ENCODE measurements at places on chromosomes 13 and 19.

DNA sequence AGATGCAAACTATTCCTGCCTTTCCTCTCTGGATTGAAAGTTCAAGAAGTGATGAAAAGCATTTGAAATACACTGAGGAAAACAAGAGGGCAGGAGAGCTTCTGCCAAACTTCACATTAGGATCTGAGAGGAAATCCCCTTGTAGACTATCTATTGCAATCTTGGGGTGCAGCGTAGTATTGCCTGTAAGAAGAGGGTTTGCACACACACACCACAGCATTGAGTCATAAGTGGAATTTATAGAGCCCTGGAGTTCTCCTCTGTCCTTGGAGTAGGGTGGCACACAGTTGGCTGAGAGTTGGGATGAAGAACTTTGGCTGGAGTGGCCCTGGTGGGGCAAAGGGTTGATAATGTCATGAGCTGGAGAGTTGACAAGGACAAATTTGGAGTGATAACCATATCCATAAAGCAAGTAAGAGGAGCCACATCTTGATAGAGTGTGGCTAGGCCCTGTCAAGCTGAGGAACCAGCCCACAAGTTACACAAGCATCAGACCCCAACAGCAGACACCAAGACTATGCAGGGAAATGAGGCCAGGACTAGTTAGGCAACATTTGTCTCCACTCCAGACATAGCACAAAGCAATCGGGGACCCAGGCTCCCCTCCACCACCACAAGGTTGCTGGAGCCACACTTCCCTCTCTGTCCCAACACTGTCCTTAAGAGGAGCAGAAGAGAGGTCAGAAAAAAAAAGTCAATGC lies 520.9 kb downstream of the KLF5 start:
- DNase-seq = no peak

GRCh38 chr13:111911121-111911720 lies 155.7 kb upstream of the SOX1 start:
- no peak for DNase-seq

GRCh38 chr19:35931161-35931873 lies 4.9 kb upstream of the LRFN3 start:
- peak; percentile 98 for DNase-seq

GRCh38 chr13:26618726-26619125 lies 61.2 kb downstream of the WASF3 start:
- DNase-seq = no peak

DNA sequence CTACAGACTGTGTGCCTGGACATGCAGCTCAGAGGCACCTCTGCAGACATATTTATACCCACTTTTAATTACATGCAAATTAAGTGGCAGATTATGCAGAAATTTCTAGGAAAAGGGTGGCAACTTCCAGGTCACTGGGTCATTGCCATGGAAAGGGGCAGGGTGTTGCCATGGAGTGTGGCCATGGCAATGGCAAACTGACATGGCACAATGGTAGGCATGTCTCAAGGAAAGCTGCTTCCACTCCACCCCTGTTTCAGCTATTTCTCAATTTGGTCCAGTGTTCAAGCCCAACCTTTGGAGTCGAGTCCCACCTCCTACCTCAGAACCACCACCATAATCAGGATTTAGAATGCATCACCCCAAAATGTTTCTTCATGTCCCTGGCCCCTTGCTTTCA lies 170.7 kb upstream of the TSHZ3 start:
- DNase-seq = no peak

DNA sequence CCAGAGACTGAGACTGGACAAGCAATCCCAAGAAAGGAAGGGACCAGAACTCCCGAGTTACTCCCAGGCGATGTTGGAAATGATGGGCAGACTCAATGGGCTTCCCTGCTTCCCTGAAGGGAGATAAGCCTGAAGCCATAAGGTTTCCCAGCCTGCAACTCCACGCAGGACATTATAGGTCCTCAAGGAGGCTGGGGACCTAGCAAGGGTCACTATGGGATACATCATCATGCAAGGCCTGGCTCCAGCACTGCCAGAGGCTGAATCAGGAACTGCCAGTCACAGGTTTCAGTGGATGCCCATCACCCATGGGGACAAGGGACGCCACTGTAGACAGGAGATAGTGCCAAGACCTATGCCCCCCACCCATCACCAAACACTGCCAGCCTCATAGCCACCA lies 338.7 kb downstream of the IRS2 start:
- DNase-seq = no peak

DNA sequence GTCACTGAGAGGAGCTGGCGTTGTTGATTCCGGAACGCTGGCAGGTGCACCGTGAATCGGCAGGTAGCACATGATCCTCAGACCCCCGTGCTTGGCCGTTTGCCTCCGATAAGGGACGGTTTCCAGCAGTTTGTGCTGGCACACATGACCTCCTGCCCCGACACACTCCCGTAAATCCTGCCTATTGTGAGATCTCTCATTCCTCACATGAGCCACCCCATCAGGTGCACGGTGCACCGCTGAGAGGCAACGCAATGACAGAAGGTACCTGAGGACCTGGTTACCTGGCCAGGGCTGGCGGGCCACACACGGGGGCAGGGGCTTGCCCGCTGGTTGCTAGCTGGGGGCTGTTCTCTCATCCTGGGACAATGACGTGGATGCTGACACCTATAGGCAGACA lies 2.1 kb upstream of the ADPRHL1 start:
- DNase-seq = no peak

- DNase-seq = no peak
Observed at GRCh38 chr19:40808021-40808325, 9.0 kb downstream of the EGLN2 start.

- DNase-seq = no peak
Observed at GRCh38 chr13:103282571-103283450, 216.6 kb upstream of the SLC10A2 start.

DNA sequence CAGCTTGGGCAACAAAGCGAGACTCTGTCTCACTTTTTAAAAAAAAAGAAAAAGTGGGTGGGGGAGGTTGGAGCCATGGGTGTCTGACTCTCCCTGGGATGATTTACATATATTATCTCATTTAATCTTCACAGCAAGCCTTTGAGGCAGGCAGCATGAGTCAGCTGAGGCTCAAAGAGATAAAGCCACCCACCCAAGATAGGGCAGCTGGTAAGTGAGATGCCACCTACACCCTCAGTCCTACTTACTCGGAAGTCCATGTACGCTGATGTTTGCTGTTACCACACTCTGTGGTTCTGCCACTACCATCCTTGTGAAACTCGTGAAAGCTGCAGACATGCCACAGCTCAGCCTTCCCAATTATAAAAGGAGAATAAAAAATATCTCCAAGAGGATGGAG lies 142.0 kb upstream of the TSHZ3 start:
- no peak for DNase-seq

- DNase-seq = no peak
Observed at GRCh38 chr13:34623331-34623730, 318.7 kb upstream of the NBEA start.

DNA sequence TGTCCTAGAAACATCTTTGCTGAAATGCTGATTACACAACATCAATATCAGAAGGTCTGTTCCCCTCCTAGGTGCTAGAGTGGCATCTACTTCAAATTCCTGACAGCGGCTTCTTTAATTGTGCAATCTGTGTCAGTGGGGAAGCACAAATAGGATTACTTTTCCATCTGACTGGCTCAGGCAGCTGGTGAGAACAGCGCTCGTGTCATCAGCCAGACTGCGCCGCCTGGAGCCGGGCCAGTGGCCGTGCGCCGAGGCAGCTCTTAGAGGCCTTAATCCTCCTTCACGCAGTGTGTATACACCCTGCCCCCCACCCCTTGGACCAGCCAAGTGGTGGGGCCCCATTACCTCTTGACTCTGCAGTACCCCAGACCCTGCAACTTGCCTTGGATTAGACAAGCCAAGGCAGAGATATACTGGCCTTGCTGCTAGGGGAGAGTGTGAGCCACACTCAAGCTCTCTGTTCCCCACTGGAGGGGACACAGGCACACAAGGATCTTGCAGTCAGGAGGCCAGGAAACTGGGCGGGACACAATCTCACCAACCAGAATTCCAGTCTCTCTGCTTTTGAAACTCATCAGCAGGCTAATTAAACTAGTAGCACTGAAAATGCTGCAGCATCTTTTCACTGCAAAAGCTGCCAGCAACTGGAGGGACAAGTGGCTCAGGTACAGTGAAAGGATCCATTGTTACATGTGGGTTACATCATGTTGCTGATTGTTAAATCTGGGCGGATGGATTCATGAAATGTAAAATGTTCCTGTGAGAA lies 48.9 kb upstream of the EPHX3 start:
- DNase-seq = no peak

DNA sequence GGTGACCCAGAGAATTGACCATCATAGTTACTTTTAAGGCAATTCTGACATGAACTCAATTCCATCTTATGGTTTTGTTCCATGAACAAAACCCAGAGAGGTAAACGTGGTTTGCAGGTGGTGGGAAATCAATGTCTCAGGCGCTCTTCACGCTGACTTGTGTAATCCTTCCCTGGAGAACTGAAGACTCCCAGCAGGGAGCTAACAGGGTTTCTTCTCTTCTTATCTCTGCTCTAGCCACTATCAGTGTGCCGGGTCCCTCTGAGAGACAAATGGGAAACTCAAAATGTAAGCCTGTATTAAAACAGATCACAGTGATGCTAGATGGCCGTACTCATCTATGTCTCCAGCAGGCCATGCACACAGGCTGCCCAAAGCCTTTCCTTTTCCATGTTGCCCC lies 57.6 kb upstream of the ARGLU1 start:
- DNase-seq = no peak

GRCh38 chr13:23705583-23705982 lies 135.4 kb downstream of the TNFRSF19 start:
- DNase-seq = no peak

DNA sequence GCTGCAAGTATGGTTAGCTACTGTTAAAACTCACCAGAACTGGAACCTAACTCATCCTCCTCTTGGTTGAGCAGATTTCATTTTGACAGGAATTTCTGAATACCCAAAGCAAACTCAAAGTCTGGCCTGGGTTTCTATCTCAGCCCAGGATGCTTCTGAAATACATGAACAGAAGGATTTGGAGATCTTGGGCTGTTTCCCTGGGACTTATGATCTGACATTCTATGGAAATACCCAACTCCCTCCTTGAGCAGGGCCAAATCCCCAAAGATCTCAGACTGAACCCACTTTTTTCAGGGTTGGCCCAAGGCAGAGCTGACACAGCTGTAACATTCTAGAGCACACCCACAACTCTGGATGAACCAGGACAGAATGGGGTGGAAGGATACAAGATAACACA lies 1.1 kb upstream of the ITM2B start:
- no peak for DNase-seq

DNA sequence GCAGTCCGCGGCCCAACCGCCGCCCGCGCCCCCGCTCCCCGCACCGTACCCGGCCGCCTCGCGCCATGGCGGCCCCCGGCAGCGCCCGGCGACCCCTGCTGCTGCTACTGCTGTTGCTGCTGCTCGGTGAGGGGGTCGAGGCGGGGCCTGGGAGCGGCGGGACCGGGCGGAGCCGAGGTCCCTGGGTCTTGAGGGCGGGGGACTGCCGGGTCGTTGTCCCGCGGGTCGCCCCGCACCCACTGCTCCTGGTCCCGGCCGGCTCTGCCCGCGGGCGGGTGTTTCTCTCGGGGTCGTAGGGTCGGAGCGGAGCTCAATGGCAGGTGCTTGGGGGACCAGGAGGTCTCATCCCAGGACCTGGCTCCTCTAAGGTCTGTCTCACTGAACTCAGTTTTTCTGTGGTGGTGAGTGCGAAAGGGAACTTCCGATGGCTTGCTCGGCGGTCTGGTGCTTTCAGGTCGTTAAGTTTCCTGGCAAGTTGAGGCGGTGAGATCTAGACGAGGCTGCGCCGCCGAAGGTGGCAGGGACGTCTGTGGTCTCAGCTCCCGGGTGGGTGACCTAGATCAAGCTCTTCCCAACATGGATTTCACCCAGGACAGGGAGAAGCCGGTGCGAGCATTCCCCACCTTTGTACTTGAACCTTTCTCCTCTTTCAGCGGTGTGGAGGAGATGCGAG lies 467 bp downstream of the LAMP1 start:
- peak; percentile 15 for DNase-seq

DNA sequence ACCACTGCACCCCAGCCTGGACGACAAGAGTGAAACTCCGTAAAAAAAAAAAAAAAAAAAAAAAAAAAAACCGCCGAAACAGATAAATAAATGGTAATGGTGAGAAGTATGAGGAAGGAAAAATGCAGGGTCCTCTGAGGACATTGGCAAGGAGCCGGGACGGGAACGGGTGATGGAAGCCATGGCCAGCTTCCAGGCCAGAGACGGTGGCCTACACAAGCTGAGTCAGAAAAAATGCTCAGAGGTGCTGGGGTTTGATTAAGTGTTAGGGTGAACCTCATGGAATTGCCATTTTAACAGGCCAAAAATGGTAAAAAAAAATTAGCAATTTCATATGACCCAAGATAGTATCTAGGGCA lies 866 bp upstream of the ZSWIM4 start:
- no peak for DNase-seq

DNA sequence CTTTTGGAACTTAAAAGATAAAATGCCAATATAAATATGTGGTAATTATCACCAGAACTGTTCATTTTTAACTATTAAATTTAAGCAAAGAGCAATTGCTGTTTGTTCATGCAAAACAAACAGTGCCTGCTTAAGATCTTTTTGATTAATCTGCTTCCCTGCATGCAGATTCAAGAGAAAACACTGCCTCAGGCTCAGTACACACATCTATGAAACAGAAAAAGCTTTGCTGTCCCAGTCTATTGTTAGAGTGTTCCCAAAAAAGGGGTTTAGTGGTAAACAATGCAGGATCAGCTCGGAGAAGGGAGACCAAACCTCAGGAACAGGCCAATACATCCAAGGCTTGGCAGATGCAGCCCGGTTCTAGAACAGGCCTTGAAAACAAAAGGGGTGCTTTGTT lies 49.3 kb upstream of the TDRD3 start:
- DNase-seq = no peak

- no peak for DNase-seq
Observed at GRCh38 chr19:12815088-12815487, 8.7 kb downstream of the RNASEH2A start.

DNA sequence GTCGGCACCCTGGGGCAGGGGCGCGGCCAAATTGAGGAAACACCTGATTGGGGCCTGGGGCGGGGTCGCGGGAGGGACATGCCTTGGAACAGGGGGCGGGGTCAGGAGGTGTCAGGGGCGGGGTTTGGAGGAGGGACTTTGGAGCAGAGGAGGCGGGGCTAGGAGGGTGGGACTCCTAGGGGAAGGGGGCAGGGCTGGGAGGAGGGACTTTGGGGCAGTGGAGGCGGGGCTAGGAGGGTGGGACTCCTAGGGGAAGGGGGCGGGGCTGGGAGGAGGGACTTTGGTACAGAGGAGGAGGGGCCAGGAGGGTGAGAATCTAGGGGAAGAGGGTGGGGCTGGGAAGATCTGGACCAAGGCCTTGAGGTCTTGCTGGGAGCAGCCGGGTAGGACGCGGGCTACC lies 21.9 kb downstream of the GRIN2D start:
- peak; percentile 76 for DNase-seq
